Hepatocyte (in vitro differentiated cells): ENCODE measurements at places on chromosomes 3 and 15. TPM values are rescaled to one million over a fixed set of nuclear protein-coding genes. Genes with fewer than 3 reads are reported as not detected.

The ST6GAL1 gene
- total RNA-seq, result 109 and 136 TPM in 2 replicates

The OR5K4 gene
- not detected in 2 replicates for total RNA-seq

The GATM gene
- 231 and 268 TPM in 2 replicates for total RNA-seq

The GRIP2 gene
- total RNA-seq, result 0.73 and 1.0 TPM in 2 replicates

The IMPG2 gene
- 0.72 and 0.77 TPM in 2 replicates for total RNA-seq

The KBTBD13 gene
- not detected in 2 replicates for total RNA-seq

The IL17RC gene
- total RNA-seq, result 27.3 and 39.4 TPM in 2 replicates

The AGBL1 gene
- total RNA-seq, result 0.12 TPM in 1 of 2 replicates, not detected in the other

The CILP gene
- total RNA-seq, result 62.9 and 67.1 TPM in 2 replicates

DNA sequence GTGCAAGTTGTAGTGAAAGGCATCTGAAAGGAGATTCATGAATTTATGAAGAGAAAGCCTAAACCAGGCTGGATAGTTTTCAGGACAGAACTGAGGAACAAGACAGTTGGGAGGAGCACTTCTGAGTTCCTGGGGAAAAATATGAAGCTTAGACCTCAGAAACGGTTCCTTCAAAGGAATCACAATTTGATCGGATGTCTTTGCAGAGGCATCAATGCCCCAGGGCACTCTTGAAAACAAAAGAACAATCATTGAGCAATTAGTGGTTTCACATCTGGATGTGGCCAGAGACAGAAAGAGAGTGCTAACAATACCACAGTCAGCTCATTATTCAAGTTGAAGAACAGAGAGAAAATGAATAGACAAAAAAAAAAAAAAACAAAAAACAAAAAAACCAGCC lies 86.2 kb downstream of the KLF13 start:
- no peak for DNase-seq

- DNase-seq, result no peak
Observed at GRCh38 chr3:162302983-162303624, 806.5 kb downstream of the OTOL1 start.

- peak; percentile 85 for DNase-seq
Observed at GRCh38 chr15:48177766-48178647, at the start of gene MYEF2. Gene MYEF2, minus strand, starts transcription at chr15:48178295. Its CDS starts 58 bp downstream, at chr15:48178237.

- DNase-seq, result no peak
Observed at GRCh38 chr3:88267-88666, 108.3 kb upstream of the CHL1 start.

- DNase-seq, result no peak
Observed at GRCh38 chr15:45201557-45201859, 13.7 kb upstream of the SHF start.

- DNase-seq, result no peak
Observed at GRCh38 chr15:83927704-83928391, 273.9 kb downstream of the ADAMTSL3 start.

DNA sequence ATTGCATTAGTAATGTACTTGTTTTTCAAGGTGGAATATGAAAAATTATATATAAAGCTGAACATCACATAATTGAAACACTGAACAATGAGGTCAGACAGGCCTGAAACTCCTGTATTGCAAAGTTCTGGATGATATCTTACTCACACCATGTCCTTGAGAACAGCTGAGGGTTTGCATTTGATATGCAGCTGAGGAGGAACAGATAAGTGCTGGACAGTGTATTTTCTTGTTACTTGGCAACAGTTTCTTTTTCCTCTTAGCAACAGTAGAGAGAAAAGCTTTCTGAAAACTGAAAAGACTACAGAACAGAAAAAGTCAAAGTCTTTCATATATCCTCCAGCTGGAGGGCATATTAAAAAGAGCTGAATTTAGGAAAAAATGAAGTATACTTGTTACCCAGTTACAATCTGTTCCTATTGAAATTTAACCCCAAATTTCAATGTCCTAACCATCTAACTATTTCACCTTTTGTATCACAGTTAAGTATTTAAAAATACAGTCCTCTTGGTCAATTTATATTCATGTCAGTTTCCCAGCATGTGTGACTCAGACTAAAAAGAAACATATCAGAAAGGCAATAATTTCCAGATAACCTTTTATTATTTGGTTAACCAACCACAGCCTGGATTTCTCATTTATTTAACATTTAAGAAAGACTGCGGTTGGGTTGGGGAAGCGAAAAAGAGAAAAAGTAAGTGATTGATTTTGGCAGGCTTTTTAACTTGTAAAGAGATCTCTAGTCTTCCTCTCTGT lies 733.0 kb upstream of the DPPA4 start:
- peak; percentile 46 for DNase-seq

GRCh38 chr3:196079682-196080081 lies 2.2 kb downstream of the TFRC start:
- no peak for DNase-seq
